ENCODE measurements at places on chromosomes 12 and 14.

DNA sequence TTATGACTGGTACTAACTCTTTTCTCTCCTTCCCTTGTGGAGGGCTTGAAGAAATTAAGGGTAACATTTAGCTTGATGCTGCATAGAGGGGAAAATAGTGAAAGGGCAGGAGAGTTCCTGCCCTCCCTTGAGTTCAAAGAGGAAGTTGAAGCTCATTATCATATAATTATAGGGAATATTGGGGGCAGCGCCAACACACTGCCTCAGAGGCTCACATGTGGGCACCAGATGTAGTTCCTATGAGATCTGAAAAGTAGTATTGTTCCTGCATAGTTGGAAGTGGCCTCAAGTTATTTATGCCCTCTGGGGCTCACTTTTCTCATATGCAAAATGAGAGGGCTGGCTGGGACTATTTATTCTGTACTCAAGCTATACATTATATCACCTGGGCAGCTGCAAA is 33.0 kb upstream of the FGF23 start:
- no peak for DNase-seq

- DNase-seq: no peak
Measured at GRCh38 chr12:84793558-84794367, 118.8 kb downstream of the SLC6A15 start.

- DNase-seq: no peak
Measured at GRCh38 chr12:42865282-42865681, 275.7 kb upstream of the PRICKLE1 start.

DNA sequence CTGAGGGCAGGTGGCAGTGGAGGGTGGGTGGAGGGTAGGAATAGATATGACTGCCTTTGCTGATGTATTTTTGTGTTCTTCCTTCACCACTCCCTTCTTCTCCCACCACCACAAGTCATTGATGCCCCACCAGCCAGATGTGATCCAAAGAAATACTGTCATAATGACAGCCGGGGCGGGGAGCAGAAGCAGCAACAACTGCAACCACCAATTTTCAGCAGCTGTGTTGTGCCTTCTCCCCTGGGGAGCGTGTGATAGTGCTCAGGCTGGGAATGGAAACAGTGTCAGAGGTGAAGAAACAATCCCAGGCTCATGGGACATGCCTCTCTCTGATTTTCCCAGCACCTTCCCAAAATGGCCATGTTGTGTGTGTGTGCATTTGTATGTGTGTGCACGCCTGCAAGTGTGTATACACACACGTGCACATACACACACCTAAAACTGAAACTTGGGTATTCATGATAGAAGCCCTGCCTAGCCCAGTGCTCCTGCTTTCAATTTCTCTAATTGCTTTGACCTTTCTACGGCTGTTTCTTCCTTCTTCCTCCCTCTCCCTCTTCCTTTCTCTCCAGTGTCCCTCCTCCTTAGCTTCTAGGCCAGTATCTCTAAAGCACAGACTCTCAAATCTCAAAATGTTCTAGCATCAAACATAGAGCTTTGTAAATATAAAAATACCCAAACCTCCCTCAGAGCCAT is 299.2 kb upstream of the FKBP4 start:
- DNase-seq: no peak

- no peak for DNase-seq
Measured at GRCh38 chr14:83291714-83292113, 1758.1 kb upstream of the SEL1L start.

GRCh38 chr12:115771065-115771464 is 506.4 kb downstream of the MED13L start:
- no peak for DNase-seq

- DNase-seq: no peak
Measured at GRCh38 chr14:89700801-89701200, 253.7 kb downstream of the EFCAB11 start.

DNA sequence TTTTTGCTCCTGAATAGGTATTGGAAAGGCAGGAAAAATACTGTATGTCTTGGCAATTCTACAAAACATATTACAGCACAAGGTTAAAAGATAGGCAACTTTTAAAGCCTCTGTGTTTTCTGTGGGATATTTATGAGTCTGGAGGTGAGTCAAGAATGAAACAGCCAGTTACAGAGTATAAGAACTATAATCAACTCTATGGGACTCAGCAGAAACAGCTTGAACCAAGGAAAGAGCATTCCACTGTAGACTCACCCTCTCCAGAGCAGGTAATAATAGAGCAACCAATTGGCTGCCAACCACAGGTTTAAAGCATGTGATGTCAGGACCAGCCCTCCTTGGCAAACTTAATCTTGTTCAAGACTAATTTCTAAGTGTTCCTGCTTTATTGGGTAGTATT is 100.5 kb upstream of the MDM1 start:
- no peak for DNase-seq

DNA sequence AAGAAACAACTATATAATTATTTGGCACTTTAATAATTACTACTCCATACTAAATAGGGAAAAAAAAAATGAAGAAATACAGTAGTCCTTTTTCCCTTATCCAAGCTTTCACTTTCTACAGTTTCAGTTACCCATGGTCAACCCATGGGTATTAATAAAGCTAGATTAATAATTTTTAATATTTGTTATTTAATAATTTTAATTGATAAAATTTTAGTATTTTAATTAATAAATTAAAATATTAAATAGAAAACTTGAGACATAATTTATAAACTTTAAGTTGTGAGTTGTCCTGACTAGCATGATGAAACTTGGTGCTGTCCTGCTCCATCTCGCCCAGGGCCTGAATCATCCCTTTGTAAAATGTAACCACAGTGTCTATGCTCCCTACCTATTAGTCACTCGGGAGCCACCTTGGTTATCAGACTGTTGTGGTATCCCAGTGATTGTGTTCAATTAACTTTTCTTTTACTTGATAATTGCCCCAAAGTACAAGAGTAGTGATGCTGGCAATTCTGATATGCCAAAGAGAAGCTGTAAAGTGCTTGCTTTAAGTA is 71.8 kb downstream of the PAWR start:
- DNase-seq: no peak

DNA sequence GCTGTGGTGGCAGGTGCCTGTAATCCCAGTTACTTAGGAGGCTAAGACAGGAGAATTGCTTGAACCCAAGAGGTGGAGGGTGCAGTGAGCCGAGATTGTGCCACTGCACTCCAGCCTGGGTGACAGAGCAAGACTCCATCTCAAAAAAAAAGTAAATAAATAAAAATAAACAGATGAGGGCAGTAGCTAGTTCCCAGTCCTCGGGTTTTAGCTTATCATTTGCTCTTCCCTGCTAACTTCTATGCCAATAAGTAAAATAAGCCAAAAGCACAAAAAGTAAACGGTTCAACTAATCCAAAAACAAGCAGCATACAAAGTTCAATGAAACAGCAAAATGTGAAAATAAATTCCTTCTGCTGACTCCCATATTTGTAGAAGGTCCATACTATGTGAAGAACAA is 133.0 kb upstream of the TMCC3 start:
- DNase-seq: no peak

- DNase-seq: no peak
Measured at GRCh38 chr12:33187409-33187808, 252.2 kb downstream of the SYT10 start.
